Stimulated activated CD4-positive, alpha-beta T cell treated with anti-CD3 and anti-CD28 coated beads, Interleukin-1b, Interleukin-23, amount 100 ng/mL, for 1 hour (primary cell): ENCODE measurements at places on chromosomes 5 and 9.

- DNase-seq = no peak
Measured at GRCh38 chr9:75088646-75089372, 495 bp downstream of the OSTF1 start.

- DNase-seq = no peak
Measured at GRCh38 chr5:150195736-150196485, 6.0 kb downstream of the SLC6A7 start.

- DNase-seq = no peak
Measured at GRCh38 chr5:6246820-6247437, 131.4 kb downstream of the MED10 start.

DNA sequence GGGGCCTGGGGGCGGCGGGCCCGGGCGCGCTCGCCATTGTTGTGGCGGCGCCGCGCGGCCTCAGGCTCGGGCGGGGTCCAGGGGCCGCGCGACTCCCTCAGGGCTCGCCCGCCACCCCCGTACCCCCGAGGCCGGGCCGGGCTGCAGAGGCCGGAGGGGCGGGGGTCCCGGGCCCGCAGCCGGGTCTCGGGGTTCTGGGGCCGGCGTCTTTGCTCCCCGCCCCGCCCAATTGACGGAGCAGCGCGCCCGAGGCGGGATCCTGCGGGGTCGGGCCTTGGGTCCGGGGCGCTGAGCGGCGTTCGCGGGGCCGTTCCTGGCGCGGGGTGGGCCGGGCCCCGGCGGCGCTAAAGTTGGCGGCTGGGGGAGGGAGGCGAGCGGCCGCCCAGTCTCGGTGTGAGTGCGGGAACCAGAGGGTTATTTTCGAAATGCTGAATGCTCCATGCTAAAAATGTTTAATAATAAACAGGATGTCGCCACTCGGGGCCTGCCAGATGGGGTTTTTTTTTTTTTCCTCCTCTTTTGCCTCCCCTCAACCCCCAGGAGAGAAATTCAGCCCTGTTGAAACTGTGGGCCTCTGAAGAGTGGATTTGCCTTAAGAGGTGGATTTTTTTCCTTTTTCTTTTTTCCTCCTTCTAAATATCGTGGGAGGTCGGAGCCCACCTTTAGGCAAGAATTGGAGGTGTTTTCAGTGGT is 724 bp downstream of the PRRC2B start:
- DNase-seq = no peak

DNA sequence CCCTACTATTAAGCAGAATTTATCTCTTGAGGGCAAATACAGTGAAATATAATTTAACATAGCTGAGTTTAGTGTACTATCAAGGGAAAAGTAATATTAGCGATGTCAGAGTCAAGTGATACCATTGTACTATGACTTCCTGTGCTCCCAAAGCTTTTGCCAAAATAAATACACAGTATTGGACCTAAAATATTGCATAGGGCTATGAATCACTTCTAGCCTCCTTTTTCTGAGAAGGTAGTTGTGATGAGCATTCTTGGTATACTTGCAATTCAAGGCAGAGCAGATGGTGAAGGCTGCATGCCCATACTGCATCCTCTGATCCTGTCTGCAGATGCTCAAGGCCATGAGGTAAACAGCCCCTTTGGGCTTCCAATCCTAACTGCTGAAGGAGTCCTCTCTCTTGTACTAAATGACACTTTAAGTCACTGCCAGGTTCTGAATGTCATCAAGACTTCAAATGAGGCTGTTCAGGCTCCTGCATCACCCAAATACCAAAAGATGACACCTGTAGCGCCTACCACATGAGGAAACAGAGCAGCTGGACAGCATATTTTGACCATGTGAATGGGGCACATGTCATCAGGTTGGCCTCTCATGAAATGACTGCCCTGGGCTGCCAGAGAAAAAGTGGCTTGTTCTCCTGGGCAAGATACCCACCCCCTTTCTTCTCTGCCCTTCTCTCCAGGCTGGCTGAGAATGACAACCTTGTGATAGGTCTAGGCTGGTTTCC is 29.7 kb upstream of the PPP2CA start:
- no peak for DNase-seq

DNA sequence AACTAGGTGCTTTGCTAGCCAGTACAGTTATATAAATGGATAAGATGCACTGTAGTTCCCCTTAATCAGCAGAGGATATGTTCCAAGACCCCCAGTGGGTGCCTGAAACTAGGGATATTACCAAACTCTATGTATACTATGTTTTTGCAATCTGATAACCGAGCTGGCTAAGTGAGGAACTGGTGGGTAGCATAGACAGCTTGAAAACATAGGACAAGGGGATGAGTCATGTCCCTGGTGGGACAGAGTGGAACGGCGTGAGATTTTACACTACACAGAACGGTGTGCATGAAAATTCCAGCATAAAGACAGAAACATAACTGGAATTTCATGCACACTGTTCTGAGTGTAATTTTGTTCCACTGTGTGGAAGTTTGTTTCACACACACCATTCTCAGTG is 86.9 kb downstream of the BASP1 start:
- DNase-seq = no peak

DNA sequence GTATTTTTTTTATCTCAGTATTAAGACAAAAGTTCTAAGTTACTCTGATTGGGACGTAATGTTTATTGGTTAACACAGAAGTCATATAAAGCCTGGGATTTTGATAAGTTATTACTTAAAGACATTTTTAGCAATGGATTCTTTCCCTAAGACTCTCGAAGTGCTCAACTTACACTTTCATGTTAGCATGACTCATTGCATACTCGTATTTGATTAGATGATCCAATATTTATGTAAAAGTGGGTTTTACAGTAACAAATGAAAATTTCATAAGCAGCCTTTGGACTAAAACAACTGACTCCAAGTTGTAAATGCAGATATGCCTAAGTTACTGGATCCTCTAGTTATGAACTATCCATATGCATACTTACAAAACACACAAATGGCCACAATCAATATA is 567.7 kb upstream of the NUDT12 start:
- DNase-seq = no peak

GRCh38 chr5:170266570-170267381 is 30.8 kb downstream of the LCP2 start:
- no peak for DNase-seq

- no peak for DNase-seq
Measured at GRCh38 chr9:22216730-22217172, 207.6 kb upstream of the CDKN2B start.

DNA sequence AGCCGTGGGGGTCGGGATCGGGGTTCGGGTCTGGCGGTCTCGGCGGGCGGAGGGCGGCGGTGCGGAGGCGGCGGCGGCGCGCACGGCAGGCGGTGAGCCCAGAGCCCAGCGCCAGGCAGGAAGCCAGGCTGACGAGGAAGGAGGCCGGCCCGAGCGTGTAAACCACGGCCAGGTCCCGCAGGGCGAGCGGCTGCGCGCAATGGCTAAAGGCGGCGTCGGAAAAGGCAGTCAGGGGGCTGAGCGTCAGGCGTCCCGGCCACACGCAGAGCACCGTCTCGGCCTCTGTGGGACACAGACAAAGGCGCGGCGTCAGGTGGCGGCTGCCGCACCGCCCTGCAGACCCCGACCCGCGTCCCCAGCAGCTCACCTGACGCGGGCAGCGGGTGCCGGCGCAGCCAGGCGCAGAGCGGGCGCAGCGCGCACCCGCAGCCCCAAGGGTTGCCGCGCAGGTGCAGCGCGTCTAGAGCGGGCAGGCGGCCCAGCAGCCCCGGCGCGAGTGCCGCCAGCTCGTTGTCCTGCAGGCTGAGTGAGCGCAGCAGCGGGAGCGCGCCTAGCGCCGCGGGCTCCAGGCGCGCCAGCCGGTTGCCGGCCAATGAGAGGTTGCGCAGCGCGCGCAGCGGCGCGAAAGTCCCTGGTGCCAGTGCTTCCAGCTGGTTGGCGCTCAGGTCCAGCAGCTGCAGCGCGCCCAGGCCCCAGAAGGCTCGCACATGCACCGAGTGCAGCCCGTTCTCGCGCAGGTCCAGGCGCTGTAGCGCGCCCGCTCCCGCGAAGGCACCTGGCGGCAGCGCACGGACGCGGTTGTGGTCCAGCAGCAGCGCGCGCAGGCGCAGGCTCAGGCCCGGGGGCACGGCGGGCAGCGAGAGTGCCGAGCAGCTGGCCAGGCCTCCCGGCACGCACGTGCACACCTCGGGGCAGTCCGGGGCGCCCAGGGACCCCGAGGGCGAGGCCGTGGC is 671 bp downstream of the LRRC26 start:
- no peak for DNase-seq

DNA sequence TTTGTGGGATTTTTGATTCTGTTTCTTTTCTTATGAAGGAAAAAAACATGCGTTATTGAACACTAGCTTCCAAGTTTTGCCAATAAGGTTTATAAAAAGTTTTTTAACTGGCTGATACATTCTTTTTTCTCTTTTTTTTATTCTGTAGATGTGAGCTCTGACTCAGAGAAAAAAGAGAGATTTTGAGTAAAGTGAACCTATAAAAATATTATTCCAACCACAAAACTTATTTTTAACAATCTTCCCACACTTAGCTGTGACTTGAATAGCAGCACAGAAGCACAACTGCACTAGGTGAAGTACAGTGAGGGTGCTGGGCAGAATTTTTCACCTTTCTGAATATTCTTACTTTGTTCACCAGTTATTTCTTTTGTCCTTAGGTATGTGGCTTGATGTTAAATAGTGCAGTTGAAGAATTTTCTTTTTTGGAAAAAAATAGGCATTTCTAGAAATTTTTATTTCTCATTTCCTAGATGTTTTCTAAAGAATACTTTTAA is 41.6 kb downstream of the CHSY3 start:
- DNase-seq = no peak

GRCh38 chr5:150548123-150548522 is 40.2 kb downstream of the NDST1 start:
- DNase-seq = no peak
